SJCRH30 (cell line): ENCODE measurements at places on chromosomes 1 and 21. TPM values are rescaled to one million over a fixed set of nuclear protein-coding genes. Genes with fewer than 3 reads are reported as not detected.
A peak's percentile ranks its signal among the peaks of the same experiment; 100 is the strongest.

Gene CLCA4
- not detected in 2 replicates for total RNA-seq

Gene DTL
- 81.8 and 82.1 TPM in 2 replicates for total RNA-seq

Gene PTPRF
- total RNA-seq, result 32.6 and 34.1 TPM in 2 replicates

Gene LCE3E
- not detected in 2 replicates for total RNA-seq

Gene TCEA3
- 0.10 TPM in 1 of 2 replicates, not detected in the other for total RNA-seq

Gene TEX38
- not detected in 2 replicates for total RNA-seq

Gene SIPA1L2
- total RNA-seq, result 2.0 and 2.3 TPM in 2 replicates

Gene RPTN
- total RNA-seq, result not detected in 2 replicates

Gene OR10T2
- not detected in 2 replicates for total RNA-seq

DNA sequence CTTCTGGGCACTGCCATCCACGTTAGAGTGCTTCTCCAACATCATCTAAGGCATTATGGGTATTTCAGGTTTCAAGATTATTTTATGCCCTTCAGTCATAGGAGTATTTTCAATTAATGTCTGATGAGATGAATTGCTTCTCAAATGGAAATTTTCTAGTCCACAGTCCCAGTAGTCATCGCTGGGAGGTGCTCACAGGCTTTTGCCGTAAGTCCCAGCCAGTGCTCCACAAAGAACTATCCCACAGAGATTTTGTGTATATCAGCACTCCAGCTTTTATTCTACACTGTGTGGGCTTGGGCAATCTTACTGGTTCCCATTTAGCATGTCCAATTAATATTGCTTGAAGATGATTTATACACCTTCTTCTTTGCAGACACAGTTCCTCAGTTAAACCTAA lies 61.0 kb downstream of the SMYD2 start:
- DNase-seq, result no peak
- no peak overlapping the region for H3K4me3 ChIP-seq
- peaks cover 20% of the 10 kb centered on the region for H3K36me3 ChIP-seq
- no peaks in the 10 kb centered on the region for H3K4me1 ChIP-seq
- H3K27me3 ChIP-seq, result no peaks in the 10 kb centered on the region
- no peak overlapping the region for H3K27ac ChIP-seq

- no peaks in the 10 kb centered on the region for H3K27me3 ChIP-seq
- no peaks in the 10 kb centered on the region for H3K4me1 ChIP-seq
- peak overlapping the region; percentile 46 for H3K27ac ChIP-seq
- H3K36me3 ChIP-seq, result peaks cover 85% of the 10 kb centered on the region
These were observed 12.5 kb upstream of the SRM start for GRCh38 chr1:11072216-11072917.

DNA sequence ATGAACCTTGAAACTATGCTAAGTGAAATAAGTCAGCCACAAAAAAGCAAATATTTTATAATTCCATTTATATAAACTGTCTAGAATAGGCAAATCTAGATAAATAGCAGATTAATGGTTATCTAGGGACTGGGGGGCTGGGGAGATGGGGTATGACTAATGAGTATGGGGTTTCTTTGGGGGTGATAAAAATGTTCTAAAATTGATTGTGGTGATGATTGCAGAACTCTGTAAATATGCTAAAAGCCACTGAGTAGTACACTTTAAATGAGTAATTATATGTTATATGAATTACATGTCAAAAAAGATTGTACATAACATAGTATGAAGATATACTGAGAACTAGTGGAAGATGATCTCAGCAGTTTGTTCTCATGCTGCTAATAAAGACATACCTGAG lies 675.0 kb downstream of the KIF26B start:
- H3K27me3 ChIP-seq, result no peaks in the 10 kb centered on the region
- H3K4me1 ChIP-seq, result no peaks in the 10 kb centered on the region
- DNase-seq, result no peak
- H3K36me3 ChIP-seq, result no peaks in the 10 kb centered on the region

- H3K27me3 ChIP-seq, result no peaks in the 10 kb centered on the region
- no peak overlapping the region for H3K27ac ChIP-seq
- H3K4me3 ChIP-seq, result no peak overlapping the region
- no peak for DNase-seq
- H3K36me3 ChIP-seq, result peaks cover 39% of the 10 kb centered on the region
- 0 out of 2 replicates have a peak, but pooled peaks cover 8% of the 10 kb centered on the region for H3K4me1 ChIP-seq
These were observed 11.1 kb downstream of the F3 start for GRCh38 chr1:94530373-94530878.

DNA sequence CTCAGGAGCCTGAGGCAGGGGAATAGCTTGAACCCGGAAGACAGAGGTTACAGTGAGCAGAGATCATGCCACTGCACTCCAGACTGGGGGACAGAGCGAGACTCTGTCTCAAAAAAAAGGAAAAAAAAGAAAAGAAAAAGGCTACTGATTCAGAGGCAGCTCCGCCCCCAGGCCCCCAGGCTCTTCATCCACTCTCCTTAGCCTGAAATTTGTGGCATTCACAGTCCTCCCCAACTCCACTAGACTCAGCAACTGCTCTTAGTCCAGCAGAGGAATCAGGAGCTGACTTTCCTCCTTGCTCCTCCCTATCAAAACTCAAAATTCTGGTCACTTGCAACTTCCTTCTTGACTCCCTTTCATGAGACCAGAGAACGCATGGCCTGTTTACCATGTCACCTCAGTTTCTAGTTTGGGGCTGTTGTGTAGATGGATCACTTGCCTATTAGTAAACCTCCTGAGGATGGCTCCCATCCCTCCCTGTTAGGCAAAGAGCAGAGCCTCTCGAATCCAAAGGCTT lies 27.1 kb downstream of the PCAT6 start:
- no peak for DNase-seq
- no peak overlapping the region for H3K4me3 ChIP-seq
- no peaks in the 10 kb centered on the region for H3K36me3 ChIP-seq
- H3K27me3 ChIP-seq, result no peaks in the 10 kb centered on the region

DNA sequence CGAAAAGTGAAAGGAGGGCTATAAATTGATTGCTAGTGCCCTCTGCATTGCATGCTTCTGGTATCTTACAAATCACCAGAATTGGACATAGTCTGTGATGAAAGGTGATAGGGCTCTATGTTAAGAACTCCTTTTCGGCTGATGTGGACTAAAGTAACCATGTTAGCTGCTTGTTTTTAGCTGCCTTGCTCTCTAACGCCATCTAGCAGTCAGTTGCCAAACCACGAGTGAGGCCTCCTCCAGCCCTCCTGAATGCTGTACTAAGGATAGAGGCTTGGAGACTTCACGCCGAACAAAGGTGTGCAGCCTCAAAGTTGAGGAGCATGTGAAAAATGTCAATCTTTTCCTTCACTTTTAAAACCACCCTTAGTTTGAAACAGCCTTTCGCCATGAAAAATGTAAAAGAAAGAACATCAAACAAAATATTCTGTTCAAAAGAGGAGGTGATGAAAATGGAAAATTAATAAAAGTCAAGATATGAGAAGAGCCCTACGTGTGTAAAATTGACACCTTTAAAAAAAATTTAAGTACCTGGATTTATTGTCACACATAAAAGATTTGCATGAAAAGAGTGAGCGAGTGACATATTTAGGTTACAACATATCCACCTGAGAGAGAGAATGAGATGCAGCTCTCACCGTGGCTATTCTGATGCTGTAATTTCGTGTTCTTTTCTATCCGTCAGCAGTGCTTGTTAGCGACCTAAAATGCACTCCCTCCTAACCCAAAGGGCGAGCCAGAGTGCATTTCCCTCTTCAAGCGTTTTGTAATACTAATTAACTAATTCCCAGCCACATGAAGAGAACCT lies 8.1 kb downstream of the LRRC53 start:
- no peak overlapping the region for H3K27ac ChIP-seq
- H3K4me3 ChIP-seq, result no peak overlapping the region
- peak; percentile 44 for DNase-seq
- no peaks in the 10 kb centered on the region for H3K4me1 ChIP-seq
- no peaks in the 10 kb centered on the region for H3K27me3 ChIP-seq

DNA sequence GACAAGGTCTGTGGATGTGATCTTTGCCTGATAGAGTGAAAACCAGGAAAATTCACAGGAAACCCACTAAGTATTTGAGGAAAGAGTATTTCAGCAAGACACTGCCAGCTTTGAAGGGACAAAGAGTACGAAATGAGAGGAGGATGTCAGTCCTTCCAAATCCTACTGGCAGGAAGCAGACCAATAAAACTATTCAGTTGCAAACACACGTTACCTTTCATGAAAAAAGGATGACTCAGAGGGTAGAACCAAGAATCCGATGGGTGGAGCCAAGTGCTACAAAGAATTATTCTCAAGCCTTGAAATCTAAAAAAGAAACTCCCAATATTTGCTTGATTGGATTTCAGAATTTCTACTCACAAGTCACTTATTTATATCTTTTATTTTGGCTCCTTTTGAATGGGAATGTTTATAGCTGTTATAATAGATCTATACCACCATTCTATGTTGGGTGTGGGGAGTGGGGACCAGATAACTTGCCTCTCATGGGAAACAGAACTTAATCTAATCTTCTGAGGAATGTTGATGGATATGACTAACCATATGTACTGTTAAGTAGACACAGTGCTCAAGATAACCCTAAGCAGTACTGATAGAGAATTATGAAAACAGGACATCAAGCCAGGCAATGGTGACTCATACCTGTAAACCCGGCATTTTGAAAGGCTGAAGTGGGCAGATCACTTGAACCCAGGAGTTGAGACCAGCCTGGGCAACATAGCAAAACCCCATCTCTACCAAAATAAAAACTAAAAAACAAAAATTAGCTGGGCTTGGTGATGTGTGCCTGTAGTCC lies 19.3 kb upstream of the HEATR1 start:
- H3K27ac ChIP-seq, result no peak overlapping the region
- no peak for DNase-seq
- no peaks in the 10 kb centered on the region for H3K36me3 ChIP-seq
- H3K4me3 ChIP-seq, result no peak overlapping the region

DNA sequence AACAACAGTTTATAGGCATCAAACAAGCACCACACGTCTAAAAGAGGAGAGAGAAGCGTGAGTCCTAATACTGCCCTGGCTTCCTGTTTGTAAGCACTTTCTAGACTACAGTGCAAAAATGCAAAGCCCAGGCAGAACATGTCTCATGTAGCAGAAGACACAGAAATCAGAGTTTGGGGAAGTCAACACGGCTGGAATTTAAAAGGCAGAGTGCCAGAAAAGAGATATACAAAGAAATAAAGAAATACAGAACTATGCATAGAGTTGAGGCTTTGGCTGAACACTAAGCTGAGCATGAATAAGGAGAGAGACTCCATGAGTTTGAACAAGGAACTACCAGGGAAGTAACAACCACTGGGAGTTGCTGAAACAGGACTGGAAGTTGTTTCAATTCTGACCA lies 566.6 kb upstream of the NR5A2 start:
- no peak for DNase-seq
- H3K36me3 ChIP-seq, result no peaks in the 10 kb centered on the region
- H3K4me1 ChIP-seq, result no peaks in the 10 kb centered on the region
- H3K27ac ChIP-seq, result no peak overlapping the region

DNA sequence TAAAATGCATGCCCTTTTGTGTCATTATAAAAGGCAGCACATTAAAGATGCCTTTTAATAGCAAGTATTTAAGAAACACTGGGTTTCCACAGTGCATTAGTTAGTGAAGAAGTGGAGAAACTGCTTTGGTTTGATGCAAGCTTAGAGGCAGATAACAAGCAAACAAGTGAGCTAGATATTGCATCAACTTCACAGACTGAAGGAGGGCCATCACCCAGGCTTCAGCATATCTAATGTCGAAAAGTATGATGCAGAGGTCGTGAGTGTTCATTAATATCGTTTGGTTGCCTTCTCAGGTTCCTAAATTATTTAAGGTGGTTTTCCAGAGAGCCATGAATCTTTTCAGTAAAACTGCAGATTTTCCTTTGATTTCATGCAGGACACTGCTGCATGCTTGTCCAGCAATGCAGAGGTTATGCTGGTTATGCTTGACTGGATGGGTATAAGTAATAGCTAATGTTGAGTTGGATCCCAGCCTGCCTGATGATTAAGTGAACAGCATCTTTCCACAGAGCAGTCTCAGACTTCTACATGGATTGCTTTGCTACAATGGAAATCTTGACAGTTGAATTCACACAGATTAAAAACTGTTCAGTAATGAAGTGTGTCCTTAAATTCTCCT lies 69.7 kb upstream of the IPO9 start:
- no peak overlapping the region for H3K27ac ChIP-seq
- DNase-seq, result no peak
- peaks cover 45% of the 10 kb centered on the region for H3K4me1 ChIP-seq

DNA sequence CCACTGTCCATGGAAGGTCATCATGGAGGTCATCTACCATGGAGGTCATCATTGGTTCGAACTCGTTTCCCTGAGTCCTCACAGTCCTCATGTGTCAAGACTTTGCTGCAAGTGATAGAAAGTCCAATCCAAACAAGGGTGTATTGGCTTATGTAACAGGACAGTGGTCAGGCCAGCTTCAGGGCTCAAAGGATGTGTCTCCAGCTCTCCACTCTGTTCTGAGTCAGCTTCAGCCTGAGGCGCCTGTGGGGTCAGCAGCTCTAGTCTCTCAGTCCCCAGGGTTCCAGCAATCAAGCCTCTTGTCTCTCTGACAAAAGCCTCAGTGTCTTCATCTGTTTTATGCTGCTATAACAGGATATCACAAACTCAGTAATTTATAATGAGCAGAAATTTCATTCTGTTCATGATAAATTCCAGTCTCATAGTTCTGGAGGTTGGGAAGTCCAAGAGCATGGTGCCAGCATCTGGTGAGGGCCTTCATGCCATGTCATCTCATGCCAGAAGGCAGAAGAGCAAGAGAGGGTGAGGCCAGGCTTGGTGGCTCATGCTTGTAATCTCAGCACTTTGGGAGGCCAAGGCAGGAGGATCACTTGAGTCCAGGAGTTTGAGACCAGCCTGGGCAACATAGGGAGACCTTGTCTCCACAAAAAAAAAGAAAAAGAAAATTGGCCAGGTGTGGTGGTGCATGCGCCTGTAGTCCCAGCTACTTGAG lies 19.5 kb downstream of the A3GALT2 start:
- no peak overlapping the region for H3K4me3 ChIP-seq
- no peak overlapping the region for H3K27ac ChIP-seq
- H3K4me1 ChIP-seq, result peaks cover 10% of the 10 kb centered on the region
- no peak for DNase-seq
- peaks cover 6% of the 10 kb centered on the region for H3K36me3 ChIP-seq

GRCh38 chr1:10765734-10766478 lies 30.5 kb downstream of the CASZ1 start:
- H3K4me1 ChIP-seq, result peaks cover 8% of the 10 kb centered on the region; the same call in 1 of the 2 replicates
- no peak for DNase-seq
- H3K36me3 ChIP-seq, result no peaks in the 10 kb centered on the region
- no peak overlapping the region for H3K27ac ChIP-seq
- H3K27me3 ChIP-seq, result no peaks in the 10 kb centered on the region
- no peak overlapping the region for H3K4me3 ChIP-seq

- no peaks in the 10 kb centered on the region for H3K36me3 ChIP-seq
- DNase-seq, result no peak
- H3K27me3 ChIP-seq, result peaks cover 10% of the 10 kb centered on the region; the same call in 1 of the 2 replicates
- no peak overlapping the region for H3K27ac ChIP-seq
- no peaks in the 10 kb centered on the region; the same call in 1 of the 2 replicates for H3K4me1 ChIP-seq
- no peak overlapping the region for H3K4me3 ChIP-seq
These were observed 199.9 kb downstream of the LRRC40 start for GRCh38 chr1:70005386-70006034.

DNA sequence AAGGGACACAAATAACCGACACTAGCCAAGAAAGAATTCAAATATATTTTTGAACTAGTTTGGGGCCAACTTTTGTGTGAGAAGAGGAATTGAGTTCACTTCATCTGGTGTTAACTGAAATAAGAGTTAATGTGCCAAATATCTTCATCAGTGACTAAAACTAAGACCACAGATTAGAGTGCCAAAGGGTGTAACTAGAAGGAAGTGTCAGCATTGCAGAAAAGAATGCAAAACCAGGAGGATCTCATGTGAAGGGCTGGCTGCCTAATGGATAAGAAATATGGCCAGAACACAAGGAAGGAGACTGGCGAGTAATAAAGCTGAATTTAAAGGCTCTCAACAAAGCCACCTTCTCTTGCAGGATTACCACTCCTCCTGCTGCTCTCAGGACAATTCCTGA lies 61.8 kb upstream of the LRRC8D start:
- DNase-seq, result no peak
- no peaks in the 10 kb centered on the region for H3K4me1 ChIP-seq
- H3K27ac ChIP-seq, result no peak overlapping the region
